ENCODE measurements at places on chromosomes 7 and 10.
A peak's percentile ranks its signal among the peaks of the same experiment; 100 is the strongest.

- no peak for DNase-seq
These were observed 58.0 kb upstream of the ZPBP start for GRCh38 chr7:50151001-50151400.

DNA sequence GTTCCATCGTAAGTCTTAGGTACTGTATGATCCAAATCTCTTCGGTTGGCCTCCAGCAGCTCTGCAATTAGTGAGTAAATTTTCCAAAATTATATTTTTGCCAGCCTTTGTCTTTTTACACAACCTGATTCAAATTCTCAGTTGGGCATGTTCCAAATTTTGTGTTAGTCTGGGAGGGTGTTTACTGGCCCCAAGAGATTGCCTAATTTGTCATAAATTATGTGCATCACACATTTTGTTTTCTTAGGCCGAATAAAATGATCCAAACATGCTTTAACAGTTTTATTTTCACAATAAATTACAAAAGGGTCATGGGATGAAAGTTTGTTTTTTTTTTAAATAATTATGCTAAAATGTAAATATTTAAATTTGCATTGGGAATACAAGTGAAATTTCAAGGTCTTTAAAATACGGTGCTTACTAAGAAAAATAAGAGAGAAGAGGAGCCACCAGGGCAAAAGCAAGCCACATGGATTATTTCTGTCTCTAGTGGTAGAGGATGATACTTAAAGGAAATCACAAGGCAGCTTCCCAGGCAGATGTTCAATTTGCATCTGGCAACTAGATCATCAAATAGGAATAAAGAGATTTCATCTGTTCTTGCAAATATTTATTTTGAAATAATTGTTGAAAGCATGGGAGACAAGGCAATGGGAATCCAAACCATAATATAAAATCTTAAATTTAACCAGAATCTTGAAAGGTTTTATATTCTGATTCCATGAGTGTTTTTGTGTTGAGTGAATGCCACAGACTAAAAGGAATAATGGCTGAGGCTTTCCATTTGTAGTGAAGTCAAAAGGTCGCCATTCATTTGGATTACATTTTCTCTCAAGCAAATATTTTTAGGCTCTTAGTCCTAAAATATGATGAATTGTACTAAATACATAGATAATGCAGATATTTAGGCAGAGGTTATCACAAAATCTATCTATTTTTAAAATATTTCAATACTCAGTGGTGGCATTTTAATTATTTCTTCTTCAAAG is 111.1 kb downstream of the MDFIC start:
- no peak for DNase-seq

GRCh38 chr10:30857803-30858202 is 173.9 kb downstream of the ZNF438 start:
- DNase-seq = peak; percentile 90

DNA sequence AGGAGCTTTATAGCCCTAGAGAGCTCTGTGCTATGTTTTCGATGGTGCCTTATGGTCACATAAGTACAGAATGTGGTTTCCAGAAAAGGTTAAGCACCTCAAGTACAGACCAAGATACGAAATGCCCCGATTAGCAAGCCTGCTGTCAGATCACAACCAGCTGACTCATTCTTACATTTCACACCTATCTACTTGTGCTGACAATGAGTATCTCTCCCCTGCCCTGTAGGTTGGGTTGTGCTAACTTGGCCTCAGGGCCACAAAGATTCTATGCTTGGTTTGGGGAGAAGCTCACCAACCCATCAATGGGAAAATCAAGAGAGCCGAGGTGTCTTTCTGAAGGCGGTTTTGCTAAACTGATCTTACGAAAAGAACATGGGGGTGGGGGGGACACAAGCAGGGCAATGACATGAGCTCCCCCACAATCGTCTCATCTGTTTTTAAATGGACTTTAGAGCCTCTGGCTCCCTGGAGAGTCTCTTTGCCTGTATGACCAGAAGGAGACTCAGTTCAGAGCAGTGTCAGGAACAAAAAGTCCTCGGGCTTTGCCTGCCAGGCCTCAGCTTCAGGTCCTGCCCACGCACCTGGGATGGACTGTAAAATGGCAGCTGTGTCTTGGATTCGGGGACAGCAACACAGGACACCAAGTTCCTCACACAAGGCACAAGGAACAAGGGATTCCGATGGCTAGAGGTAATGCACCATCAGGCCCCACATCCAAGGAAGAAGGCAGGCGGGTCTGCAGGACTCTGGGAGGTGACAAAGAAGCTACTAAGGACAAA is 55.1 kb downstream of the FAM53B start:
- DNase-seq = no peak

DNA sequence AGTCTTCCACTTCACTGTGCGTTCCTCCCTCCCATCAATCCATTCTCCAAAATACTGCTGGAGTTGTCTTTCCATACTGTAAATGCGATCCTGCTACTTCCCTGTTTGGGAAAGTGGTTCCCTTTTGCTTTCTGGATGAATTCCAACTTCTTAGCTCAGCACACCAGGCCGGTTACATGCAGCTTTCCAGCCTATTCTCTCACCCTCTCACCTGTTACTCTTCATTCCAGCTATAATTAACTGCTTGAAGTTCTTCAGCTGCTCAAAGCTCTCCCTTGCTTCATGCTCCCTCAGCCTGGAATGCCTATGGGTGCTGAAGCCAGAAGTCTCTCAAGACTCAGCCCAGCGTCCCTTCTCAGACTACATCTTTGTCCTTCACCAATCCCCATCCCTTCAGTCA is 6.0 kb upstream of the ZNRF2 start:
- DNase-seq = no peak

DNA sequence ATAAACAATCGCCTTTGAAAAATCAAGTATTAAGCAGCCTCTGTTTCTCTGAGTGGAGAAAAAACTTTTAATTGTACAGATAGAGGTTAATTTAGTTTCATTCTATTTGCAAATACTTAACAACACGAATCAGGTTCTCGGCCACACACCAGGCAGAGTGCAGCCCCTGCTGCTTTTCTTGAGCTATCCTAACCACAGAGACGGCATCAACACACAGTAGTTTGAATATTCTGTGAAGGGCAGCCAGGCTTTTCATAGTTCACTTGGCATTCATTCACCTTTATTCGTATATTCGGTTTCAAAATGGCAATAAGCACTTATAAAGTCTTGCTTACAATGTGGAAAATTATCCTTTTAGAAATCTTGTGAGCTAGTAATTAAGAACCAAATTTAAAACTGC is 5.7 kb downstream of the ADARB2 start:
- DNase-seq = no peak
